ENCODE measurements at places on chromosomes 16 and 17.
A peak's percentile ranks its signal among the peaks of the same experiment; 100 is the strongest.

- DNase-seq, result no peak
Observed at GRCh38 chr16:58510097-58510775, 5.1 kb upstream of the SETD6 start.

GRCh38 chr16:85041219-85042166 lies 13.9 kb downstream of the KIAA0513 start:
- no peak for DNase-seq

GRCh38 chr17:68634345-68634876 lies 33.2 kb upstream of the FAM20A start:
- no peak for DNase-seq

GRCh38 chr16:73672135-73672534 lies 624.2 kb upstream of the ZFHX3 start:
- DNase-seq, result no peak

DNA sequence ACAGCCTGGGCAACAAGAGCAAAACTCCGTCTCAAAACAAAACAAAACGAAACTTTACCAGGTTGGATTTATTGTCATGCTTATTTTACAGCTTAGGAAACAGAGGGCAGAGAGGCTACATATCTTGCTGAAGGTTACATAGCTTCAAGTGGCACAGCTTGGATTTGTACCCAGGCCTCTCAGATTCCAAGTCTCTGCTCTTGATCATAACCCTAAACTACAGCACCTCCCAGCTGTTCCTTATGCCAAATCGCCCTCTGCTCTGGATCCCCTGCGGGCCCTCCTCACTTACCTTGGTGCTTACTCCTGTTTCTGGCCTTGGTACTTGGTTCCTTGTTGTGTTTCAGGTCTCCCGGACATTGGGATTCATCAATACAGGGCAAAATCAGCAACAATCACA lies 11.7 kb upstream of the CUEDC1 start:
- DNase-seq, result no peak

DNA sequence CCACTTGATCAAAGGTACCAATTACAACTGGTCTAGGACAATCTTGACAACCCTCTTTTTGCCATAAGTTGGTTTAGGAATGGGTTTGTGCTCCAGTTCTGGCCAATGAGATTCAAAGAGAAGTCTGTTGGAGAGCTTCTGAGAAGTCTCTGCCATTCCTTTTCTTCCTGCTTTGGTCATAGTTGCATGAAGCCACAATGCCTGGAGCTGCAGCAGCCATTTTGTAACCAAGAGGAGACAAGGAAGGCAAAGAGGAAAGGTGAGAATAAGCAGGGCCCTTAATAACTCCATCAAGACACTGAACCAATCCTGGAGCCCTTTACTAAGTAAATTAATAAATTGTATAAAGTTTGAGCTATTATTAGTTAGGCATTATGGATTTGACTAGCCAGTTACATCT lies 3.4 kb upstream of the C17orf50 start:
- no peak for DNase-seq

DNA sequence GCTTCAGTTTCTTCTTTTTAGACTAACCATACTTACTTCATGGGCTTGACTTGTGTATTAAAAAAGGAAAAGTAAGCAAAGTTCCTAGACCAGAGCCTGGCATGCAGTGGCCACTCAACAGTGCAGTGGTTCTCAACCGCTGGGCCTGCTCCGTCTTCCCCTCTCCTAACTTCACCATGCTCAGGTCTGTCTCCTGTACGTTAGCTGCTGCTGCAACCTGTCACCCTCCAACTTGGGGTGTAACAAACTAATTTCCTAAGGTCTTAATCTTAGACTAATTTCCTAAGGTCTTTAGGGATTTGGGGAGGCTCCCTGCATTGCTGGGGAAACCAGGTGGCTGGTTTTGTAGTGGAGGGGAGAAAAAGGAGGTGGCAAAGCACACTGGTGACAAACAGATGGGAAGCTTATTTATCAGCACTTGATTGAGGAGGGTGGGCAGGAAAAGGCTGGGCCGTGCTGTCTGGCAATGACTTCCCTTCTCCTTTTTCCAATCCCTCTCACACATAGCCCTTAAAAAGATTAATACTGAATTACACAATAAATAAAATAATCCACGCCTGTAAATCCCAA lies 2.2 kb upstream of the ARL4D start:
- DNase-seq, result no peak

- no peak for DNase-seq
Observed at GRCh38 chr17:77145612-77146245, 5.0 kb downstream of the SEC14L1 start.

DNA sequence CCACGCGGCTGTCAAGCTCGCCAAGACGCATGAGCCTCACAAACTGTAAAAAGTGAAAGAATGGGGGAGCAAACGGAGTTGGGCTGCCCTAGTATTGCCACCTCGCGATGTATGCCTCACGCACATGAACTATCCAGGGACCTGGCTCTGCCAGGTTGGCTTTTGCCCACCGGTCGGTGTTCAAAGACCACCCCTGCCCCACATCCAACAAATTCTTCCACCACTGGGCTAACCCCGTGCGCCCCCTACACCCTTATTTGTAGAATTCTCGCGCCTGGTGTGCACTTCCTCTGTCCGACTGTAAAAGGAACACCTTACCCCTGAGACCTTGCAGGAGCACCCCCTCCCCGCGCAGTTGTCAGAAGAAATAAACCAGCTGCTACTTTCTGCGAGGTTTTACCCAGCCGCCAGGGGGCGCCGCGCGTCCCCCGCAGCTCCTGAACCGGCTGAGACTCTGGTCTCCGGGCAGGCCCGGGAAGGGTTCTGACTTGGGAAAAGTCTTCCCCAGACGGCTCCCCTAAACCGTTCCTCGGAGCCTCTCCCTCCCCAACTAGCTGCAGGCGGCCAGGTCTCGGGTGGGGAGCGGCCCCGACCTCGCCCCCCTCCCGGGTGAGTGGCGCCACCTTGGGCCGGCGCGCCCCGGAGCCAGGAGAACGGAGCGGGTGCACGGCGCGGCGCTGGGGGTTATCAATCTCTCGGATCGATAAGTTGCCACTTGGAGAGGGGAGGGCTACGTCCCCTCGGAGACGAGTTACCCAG lies 1.7 kb upstream of the ZNF423 start:
- DNase-seq, result no peak

GRCh38 chr16:67865318-67865717 lies 7.5 kb upstream of the EDC4 start:
- no peak for DNase-seq

DNA sequence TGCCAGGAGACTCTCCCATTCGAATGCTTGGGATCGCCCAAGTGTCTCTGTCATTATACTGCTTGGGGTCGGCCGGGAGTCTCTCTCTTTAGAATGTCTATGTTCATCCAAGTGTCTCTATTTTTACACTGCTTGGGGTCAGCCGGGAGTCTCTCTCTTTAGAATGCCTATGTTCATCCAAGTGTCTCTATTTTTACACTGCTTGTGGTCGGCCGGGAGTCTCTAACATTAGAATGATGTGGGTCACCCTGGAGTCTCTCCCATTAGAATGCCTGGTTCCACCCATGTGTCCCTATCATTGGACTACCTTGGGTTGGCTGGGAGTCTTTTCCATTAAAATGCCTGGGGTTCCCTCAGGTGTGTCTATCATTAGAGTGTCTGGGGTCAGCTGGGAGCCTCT lies 2230.4 kb downstream of the TP53TG3F start:
- DNase-seq, result no peak

DNA sequence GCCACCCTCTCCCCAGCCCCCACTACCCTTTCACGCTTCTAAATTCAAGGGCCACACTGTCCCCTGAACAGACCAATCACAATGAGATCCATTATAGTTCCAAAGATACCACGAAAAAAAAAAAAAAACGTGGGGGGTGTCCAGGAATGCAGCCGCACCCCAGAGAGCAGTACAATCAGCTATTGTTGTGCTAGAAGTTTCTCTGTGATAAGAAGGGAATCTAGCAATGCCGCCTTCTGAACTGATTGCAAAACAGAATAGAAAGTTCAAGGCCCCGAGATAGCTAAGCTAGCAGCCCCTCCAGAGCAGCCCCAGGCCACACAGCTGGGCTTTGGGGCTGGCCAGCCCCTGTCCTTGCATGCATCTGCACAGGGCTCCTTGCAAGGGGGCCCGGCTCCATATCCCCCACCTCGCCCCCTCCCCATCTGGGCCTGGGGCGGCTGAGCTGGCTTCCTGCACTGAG lies 86.9 kb upstream of the CBX4 start:
- DNase-seq, result no peak

DNA sequence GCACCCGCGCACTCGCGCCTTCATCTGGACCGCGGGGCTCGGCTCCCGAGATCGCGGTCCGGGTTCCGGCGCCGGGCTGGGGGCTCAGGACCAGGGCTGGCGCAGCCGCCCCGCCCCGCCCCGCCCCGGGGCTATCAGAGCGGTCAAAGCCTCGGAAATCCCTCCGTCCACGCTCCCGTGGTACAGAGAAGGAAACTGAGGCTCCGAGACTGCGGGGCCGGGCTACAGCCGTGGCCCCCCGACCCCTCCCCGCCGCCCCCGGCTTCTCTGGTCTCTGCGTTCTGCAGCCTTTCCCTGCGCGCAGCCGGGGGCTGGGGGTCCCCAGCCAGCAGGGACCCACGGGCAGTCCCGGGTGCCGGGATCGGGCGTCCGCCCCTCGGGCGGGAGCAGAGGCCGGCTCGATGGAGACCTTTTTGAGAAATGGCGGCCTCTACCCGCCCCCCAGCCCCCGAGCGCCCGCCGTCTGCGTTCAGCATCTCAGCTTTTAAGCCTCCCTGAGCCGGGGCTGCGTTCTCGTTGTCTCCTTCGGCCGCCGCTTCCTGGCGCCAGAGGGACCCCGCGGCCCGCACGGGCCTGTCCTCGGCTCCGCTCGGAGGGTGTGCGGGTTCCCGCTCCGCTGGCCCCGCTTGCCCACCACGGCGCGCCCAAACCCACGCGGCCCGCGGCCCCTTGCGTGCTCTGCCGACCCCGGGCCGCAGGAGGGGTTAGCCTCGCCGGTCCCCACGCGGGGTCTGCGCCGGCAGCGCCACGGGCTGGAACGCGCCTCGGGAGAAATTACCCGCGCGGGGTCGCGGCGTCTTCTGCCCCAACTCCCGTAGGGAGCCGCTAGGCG lies 1.5 kb upstream of the NPTX1 start:
- DNase-seq, result no peak

DNA sequence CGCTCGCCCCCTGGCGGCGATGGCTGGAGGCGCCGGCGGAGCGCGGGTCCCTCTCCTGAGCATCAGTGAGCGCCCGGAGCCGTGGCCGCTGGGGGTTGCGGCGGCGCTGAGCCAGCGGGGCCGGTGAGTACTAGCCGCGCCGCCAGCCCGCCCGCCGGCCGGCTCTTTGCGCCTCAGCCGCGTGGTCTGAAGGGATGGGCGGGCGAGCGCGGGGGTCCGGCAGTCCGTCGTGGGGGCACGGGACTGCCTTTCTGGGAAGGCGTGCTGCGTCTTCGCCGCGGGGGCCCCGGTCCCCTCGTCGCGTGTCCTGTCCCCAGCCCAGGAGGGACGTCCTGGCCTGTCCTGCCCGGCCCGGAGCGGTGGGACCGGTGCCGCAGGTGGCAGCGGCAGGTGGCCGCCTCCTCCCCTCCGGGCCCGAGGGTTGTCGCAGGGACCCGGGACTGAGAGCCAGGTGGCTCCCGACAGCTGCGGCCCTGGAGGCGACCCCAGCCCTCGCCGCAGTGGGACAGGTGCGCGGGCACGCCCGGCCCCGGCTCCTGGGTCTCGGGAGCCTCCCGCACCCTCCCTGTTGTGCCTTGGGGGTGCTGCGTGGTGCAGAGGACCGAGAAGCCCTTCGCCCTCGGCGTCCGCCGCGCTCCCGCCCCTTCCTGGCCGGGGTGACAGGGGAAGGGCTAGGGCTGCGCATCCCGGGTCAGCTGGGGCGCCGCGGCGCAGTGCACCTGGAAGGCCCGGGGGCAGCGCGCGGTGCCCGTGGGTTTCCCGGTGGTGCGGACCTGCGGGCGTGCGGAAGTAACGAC lies at the start of gene SPECC1:
Gene SPECC1 (plus strand): TSS at position 58 of the 797 bp plus-strand sequence. CDS start 87,293 bp downstream, outside the sequence.
- peak; percentile 82 for DNase-seq

DNA sequence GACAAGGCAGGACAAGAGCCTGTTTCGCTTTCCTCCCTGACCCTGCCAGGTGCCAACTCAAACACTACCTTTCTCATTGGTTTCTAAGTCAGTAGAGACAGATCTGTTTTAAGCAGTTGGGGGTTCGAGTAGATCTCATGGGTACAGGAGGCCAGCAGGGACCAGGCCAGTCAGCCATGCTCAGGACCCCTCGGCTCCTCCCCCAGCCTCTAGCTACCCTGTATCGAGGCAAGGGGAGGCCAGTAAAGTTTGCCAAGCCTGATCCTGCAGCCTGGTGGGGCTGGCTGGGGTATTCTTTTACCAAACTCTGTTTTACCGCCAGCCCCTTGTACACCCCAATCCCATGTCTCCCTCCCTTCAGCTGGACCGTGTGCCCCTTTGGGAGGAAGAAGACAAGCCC lies 26.6 kb downstream of the OR1D5 start:
- no peak for DNase-seq

- no peak for DNase-seq
Observed at GRCh38 chr16:17984810-17985209, 351.7 kb downstream of the NPIPA8 start.

DNA sequence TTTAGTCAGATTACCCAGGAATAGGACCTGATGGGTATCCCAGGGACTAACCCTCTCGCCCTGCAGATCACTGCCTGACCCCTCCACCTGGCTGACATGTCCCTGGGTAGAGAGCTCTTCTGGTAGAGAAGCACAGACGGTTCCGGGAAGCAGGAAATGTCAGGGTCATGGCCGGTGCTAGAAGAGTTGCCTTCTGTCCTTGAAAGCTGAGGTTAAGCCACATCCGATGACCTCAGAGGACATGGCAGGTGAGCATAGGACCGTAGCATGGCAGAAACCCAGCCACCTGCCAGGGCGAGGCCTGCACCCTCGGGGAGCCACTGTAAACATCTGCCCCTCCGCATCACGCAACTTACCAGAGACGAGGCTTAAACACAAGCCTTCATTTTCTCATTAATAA lies 483.7 kb downstream of the SOX9 start:
- DNase-seq, result no peak

GRCh38 chr16:52405441-52405840 lies 141.5 kb downstream of the TOX3 start:
- no peak for DNase-seq

DNA sequence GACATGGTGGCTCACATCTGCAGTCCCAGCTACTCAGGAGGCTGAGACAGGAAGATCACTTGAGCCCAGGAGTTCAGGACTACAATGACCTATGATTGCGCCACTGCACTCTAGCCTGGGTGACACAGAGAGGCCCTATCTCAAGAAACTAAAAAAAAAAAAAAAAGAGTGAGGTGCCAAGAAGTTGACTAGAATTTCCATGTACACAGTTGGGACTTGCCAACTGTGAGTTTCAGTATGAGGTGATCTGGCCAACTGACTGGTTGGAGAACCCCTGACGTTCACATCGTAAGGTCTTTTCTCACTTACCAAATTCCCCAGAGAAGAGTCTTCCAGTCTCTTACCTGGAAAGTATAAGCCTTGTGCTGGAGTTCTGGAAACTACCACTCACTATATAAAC lies 3.1 kb upstream of the MED11 start:
- DNase-seq, result no peak

- no peak for DNase-seq
Observed at GRCh38 chr16:333406-334094, 19.0 kb downstream of the AXIN1 start.

GRCh38 chr17:40554646-40555295 lies 10.5 kb downstream of the CCR7 start:
- no peak for DNase-seq

GRCh38 chr16:74257061-74257460 lies 39.6 kb upstream of the PSMD7 start:
- DNase-seq, result no peak

GRCh38 chr17:27293898-27294688 lies at the start of gene WSB1:
TSS of gene WSB1 (plus strand) at chr17:27294114. CDS start at chr17:27294396, 282 bp downstream.
- peak; percentile 87 for DNase-seq

- no peak for DNase-seq
Observed at GRCh38 chr16:51968749-51969148, 578.2 kb downstream of the TOX3 start.

GRCh38 chr17:50699410-50699809 lies 8.3 kb downstream of the ANKRD40 start:
- DNase-seq, result no peak

Data from activated T-cell treated with anti-CD3 and anti-CD28 coated beads for 24 hours (primary cell).